HuH-7.5 (cell line): ENCODE measurements at places on chromosomes 11 and 22.

- peak; percentile 17 for DNase-seq
These were observed 272.5 kb downstream of the SBF2 start for GRCh38 chr11:10021563-10021962.

DNA sequence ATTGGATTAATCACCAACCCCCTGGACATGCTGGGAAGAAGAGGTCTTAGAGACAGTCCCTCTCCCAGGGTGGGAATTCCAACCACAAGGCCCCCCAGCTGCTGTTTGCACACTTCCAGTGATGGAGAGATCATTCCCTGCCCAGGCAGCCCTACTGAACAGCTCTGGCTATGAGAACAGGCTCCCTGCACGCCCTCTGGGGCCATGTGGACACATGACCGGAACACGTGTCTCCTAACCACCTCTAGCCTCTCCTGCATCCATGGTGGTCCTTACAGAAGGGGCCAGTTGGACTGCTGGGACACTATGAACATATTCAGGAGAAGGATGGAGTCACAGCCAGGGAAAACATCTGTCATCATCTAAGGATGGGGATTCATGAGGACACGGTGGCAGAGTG, 196.2 kb downstream of the MN1 start:
- no peak for DNase-seq

DNA sequence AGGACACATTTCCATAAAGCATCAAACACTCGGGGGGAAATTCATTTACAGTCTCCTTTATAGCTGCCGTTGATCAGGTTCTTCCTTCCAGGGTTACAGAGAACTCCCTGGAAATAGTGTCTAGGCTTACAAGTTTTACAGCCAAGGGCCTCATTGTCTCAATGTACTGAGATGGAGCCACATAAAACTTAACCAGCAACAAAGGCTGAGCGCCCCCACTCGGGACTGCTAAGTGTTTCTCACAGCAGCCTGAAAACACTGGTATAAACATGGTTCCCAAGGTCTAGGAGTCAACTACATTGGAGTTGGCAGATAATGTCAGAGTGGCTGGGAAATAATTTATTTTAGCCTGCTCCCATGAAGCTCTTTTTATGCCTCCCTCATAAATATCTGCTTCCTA, 686.2 kb downstream of the OPCML start:
- DNase-seq = no peak

DNA sequence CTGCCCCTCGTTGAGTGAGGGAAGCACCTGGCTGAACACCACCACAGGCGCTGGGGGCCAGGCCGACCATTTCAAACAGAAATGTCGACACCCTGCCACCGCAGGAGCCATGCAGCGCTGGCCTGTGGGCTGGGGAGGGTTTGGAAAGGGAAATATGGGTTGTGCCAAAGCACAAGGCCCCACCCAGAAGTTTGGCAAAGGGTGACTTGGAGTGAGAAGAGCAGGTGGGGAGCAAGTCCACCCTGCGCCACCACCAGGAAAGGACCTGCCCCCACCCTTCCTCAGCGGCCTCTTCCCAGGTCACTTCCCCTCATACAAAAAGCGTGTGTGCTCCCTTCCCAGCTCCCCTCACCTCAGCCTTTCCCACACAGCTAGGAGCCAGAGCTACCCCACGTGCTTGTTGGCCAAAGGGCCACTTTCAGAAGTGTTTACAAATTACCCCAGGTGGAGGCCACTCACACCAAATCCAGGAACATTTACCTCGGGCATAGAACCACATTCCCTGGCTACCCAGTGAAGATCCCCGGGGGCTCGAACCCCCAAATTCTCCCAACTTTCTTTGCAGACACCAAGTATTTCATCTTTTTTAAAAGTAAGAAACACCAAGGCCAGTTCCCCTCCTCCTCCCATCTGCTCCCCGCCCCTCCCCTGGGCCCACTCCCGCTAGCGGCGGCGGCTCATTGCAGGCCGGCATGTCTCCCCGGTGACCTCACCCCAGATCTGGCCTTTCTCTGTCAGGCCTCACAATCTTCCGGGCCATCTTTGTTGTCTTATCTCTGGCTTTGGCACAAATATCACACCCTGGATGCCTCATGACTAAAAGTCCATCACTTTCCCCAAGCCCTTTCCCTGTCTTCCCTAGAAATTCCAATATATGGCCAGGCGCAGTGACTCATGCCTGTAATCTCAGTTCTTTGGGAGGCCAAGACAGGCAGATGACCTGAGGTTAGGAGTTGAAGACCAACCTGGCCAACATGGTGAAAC, 20.5 kb upstream of the SCGB1A1 start:
- DNase-seq = no peak

DNA sequence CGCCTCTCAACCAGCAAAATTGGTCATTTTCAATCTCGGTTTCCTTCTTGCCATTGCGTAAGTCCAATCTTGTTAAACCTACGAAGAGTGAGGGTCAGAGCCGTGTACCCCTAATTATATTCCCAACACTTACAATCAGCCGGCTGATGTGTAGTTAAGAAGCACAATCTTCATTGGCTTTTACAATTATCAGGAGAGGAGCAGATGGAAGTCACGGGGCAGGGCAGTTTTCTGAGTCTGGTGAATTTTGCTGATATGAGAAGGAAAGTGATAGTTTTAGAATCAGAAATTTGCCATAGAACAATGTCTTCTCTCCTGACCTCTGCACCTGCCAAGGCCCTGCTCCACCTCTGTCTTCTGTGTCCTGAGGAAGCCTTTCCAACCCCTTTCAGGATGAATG, 35.0 kb upstream of the ATXN10 start:
- no peak for DNase-seq

- DNase-seq = no peak
These were observed 667 bp downstream of the ACCS start for GRCh38 chr11:44066732-44067141.

DNA sequence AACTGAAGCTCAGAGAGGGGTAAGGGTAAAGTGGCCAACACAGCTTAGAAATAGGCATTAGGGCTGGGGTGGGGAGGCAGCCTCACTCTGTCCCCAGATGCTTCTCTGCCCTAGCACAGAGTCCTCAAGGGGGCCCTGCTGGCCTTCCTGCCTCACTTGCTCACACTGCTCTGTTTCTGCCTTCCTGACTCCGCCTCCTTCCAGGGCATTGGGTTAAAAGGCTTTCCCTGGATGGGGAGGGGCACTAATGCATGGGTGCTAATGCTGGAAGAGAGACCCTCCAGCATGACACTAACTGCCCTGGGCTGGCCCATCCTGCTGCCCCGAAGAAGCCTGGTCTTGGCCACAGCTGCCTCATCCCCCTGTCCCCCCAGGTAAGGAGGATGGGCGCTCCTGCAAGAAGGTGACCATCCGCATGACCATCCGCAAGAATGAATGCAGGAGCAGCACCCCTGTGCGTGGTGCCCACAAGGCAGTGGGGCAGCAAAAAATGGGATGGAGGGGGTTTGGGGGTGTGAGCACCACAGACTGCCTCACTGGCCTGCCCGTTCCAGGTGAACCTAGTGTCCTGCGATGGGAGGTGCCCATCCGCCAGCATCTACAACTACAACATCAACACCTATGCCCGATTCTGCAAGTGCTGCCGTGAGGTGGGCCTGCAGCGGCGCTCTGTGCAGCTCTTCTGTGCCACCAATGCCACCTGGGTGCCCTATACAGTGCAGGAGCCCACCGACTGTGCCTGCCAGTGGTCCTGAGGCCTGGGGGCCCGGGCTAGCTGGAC, 74.0 kb upstream of the MYOD1 start:
- no peak for DNase-seq

GRCh38 chr11:20493340-20493739, 105.8 kb downstream of the PRMT3 start:
- no peak for DNase-seq

DNA sequence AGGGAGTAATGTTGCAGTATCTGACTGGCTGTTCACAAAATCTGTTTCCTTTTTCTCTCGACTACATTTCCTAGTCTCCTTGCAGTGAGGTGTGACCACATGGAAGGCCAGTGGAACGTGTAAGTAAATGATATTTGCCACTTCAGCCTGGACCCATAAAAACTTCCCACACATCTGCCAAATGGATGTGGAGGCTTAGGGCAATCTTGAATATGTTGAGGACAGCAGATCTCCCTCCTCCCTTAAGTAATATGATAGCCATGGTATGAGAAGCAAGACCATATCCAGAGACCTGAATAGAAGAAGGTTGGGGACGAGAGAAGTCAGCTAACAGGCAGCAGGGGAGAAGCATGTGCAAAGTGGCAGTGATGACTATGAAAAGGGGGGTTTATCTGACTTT, 33.0 kb upstream of the C11orf87 start:
- DNase-seq = no peak

GRCh38 chr22:40035351-40035750, 40.6 kb downstream of the FAM83F start:
- DNase-seq = no peak

DNA sequence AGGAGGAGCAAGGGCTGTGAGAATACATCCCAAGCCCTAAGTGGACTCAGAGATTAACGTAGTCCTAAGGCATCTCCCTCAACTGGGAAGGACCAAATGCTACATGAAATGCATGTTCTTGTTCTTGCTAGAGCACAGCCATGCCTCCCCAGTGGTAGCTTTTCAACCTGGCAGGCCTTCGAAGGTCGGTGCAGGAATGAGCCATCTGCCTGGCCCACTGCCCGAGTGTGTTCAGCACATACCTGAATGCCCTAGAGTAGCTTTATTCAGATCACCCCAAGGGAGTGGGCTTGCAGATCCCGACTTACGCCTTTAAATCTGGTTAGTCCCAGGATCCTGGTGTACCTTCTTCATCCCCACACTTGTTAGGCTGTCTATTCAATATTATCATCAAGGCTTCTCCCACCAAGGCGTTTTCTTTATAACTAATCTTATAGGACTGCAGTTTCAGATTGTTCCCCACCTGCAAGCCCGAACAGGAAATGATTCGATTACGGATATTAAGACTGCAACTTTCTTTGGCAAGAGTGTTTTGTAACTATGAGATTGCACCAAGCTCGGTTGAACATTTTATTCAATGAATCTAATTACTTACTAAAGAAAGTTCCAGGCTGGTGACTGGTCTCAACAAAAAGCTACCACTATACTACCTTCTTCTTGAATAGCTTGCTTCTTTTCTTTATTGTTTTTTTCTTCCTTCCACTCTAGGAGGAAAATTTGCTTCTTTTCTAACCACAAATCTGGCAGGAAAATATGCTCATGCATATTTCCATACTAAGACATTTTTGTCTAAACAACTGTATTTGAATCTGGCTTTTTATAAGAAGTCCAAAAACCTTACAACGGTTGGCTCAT, 115.6 kb downstream of the SGSM3 start:
- no peak for DNase-seq

- DNase-seq = no peak
These were observed 1.8 kb upstream of the ANKK1 start for GRCh38 chr11:113385749-113386148.

GRCh38 chr11:19814421-19814820, 101.8 kb downstream of the NAV2 start:
- no peak for DNase-seq

- DNase-seq = no peak
These were observed 21.8 kb downstream of the NAT10 start for GRCh38 chr11:34126959-34127848.

DNA sequence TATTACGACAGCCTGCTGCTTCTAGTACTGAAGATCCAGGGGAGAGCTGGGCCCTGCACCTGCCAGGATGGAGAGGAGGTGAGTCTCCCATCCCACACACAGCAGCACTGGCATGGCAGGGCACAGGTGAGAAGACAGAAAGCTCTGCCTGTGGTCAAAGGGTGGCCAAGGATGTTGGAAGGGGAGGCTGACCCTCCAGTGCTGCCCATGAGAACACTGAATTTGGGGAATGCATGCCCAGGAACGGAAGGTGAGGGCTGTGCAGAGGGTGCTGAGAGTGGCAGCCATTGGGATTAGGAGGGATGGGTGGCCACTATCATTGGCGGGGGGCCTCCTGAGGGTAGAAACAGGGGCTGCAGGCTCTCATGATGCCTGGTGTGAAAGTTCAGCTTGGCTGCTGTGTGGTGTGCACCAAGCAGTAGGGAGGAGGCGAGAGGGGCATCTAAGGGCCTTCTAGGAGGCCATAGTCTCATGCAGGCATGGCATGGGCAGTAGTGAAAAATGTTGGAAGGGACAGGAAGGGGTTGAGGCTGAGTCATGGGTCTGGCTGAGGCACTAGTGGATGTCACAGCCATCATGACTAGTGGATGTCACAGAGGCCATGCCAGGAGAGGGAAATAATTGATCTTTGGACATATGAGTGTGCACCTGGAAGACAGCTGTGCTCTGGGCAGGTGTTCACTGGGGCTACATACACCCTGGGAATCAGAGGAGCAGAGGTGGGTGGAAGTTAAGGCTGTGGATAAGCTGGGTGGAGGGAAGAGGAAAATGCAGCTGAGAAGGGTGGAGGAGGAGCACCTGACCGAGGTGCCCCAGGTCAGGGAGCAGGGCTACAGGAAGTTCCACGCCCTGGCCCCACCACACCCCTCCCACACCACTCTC, 2.5 kb upstream of the LRRC74B start:
- no peak for DNase-seq

- no peak for DNase-seq
These were observed 28.5 kb upstream of the CKAP5 start for GRCh38 chr11:46874586-46874985.

- no peak for DNase-seq
These were observed 30.4 kb downstream of the PAAF1 start for GRCh38 chr11:73907191-73907590.

GRCh38 chr11:28815110-28815509, 706.9 kb downstream of the METTL15 start:
- DNase-seq = no peak

GRCh38 chr11:73388265-73389133, 12.3 kb downstream of the RELT start:
- DNase-seq = no peak

DNA sequence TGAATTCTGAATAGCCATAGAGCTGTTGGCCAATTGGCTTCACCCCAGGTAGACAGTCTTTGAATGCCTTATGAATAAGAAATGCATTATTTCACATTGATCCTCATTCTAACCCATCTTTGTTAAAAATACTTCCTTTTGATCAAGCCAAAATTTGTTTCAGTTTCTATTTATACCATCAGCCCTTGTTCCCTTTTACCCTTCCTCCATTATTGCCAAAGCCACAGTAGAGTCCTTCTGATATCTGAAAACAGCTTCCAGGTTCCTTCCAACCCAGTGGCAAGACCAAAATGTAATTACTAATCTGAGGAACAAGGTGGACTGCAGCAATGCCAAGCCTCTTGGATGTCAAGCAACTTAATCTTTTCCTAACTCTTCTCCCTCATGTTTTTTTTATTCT, 458.8 kb downstream of the BUD13 start:
- no peak for DNase-seq

- no peak for DNase-seq
These were observed 39.9 kb downstream of the SERGEF start for GRCh38 chr11:17972987-17973386.

DNA sequence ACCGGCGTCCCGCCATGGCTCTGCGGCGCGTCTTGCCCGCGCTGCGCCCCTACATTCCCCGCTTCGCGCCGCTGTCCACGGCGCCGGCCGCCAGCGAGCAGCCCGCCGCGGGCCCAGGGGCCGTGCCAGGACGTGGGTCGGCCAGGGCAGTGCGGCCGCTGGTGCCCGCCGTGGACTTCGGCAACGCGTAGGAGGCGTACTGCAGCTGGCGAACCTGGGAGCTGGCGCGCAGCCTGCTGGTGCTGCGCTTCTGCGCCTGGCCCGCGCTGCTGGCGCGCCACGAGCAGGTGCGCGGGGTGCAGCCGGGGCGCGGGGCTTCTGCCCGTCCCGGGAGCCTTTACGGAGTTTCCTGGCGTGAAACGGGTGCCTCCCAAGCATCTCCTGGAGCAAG, 20.1 kb downstream of the DGCR6L start:
- DNase-seq = no peak
